ENCODE measurements at places on chromosomes 5 and 9.

DNA sequence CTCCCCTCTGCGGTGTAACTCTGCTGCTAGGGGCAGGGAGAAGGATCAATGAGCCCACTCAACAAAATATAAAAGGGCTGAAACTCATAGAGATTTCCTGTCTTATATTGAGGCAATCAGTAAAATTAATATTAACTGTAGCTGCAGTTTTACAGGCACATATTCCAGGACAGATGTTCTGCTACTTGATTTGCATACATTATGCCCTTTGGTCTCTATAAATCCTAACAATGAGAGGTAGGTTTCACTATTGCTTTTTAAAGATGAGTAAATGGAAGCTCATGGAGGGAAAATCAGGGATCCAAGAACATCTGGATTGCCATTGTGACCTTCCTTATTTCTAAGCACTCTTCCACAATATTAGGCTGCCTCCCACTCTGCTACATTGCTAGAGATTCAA is 23.5 kb upstream of the TRIM32 start:
- no peak for DNase-seq

DNA sequence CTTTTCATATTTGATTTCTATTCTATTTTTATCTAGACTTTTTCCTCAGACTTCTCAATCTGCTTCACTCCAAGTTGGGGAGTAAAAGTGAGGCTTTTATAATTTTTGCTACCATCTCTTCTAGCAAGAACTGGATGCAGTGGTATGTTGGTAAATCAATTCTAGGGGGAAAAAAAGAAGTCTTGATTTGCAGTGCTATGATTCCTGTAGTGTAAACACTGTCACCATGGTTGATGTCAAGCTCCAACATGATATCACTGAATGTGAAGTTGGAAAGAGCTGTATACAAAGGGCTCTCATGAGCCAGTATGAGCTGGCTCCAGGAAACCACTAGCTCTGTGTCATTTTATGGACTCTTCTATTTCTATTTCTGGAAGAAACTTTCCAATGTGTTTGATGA is 439.2 kb downstream of the NTRK2 start:
- DNase-seq: no peak

DNA sequence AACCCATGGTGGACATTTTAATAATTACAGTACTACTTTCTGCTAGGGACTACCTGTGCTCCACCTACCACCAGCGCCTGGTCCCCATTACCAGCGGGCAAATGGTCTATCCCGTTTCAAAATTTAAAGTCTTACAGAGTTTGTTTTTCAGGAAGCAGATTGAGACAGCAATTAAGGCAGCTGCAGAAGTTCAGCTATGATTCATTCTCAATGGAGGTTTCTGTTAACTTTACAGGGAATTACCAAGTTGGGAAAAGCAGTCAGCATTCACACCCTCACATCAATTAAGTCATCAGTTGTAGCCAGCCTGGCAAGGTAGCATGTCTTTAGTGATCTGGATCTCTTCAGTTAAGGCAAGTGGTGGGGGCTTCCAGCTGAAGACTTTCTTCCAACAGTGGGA is 410.6 kb upstream of the DAB2 start:
- no peak for DNase-seq

- no peak for DNase-seq
These were observed 51.2 kb upstream of the TNFAIP8 start for GRCh38 chr5:119304439-119305211.

GRCh38 chr5:10261065-10261464 is 11.0 kb downstream of the CCT5 start:
- no peak for DNase-seq

- no peak for DNase-seq
These were observed 281.6 kb downstream of the PBX3 start for GRCh38 chr9:126028746-126029145.

GRCh38 chr5:180799194-180799593 is 3.4 kb downstream of the MGAT1 start:
- no peak for DNase-seq

DNA sequence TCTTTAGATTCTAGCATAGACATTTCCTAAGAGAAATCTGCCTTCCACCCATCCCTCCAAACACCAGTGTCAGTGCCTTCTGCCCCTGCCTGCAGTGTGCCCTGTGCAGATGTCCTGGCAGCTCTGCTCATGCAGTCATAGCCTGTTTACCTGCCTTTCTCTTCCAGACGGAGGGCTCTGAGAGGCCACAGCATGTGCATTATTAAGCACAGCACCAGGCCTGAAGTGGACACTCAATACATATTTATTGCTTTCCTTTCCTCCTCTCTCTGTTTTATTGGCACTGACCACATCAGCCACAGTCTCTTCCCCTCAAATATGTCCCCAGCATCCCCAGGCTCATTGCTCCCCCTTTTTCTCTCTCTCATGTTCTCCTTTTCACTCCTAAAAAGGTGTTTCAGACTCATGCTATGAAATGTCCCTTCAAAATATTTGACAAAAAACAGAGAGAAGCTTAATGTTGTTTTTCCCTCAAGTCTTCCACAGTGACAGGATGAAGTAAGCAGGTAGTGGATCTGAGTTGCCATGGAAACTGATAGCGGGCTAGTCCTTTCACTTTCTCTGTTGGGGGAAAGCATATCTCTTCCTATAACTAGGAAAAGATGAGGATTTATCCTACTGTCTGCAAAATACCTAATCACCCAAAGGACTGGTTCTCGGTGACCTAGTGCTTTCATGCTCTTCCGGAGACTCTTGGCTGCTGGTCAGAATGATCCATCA is 100.9 kb downstream of the ATP10B start:
- no peak for DNase-seq

GRCh38 chr5:142777850-142778249 is 7.7 kb downstream of the ARHGAP26 start:
- DNase-seq: no peak

DNA sequence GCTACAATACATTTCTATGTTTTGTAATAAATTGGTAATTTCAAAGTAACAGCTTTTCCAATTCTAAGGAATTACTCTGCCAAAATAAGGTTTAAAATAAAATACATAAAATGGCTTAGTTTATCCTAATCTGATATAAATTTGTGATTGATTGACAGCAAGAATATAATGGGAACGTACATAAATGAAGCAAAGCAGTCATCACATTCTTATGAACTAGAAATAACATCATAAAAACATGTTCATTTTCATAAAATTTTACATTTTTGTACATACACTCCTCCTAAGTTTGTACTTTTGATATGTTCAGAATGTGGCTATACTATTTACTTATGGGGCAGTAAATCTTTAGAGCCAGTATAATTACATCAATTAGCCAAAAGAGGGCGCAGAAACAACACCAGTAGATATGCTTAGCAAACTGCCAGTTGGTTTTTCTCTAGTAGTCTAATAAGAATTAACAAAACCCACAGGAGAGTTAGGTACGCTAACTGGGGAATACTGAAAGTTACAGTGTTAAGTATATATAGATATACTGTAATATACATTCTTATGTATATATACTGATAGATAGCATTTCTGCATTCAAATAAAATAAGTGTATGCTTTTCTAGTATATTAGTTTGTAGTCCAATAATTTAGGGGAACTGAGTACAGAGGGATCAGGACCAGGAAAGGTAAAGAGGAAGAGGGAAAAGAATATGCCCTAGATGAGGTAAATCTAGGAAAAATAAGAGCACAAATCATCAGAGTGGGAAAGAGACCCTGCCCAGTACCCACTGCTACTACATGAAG is 76.8 kb downstream of the ZDHHC21 start:
- no peak for DNase-seq

DNA sequence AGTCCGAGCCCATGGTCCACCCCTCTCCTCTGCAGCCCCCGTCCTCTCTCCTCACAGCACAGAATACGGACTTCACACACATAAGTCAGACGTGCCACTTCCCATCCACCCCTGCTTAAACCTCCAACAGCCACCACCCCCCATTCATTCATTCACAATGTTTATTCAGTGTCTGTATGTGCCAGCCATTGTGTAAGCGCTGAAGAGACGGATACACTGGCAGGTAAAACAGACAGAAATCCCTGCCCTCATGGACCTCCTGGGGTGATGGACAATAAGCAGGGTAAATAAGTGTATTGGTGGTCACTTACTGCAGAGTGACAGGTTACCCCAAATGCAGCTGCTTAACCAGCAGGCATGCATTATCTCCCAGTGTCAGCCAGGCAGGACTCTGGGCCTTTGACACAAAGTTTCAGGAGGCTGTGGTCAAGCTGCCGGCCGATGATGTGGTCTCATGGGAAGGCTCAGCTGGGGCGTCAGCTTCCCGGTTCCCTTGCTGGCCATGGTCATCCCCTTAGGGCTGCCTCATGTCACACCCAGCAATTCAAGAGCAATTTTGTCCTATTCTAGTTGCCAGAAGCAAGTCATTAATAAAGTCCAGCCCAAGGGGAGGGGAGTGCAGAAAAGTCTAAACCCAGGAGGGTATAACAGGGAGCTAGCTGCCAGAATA is 1.8 kb upstream of the PAXX start:
- DNase-seq: no peak

DNA sequence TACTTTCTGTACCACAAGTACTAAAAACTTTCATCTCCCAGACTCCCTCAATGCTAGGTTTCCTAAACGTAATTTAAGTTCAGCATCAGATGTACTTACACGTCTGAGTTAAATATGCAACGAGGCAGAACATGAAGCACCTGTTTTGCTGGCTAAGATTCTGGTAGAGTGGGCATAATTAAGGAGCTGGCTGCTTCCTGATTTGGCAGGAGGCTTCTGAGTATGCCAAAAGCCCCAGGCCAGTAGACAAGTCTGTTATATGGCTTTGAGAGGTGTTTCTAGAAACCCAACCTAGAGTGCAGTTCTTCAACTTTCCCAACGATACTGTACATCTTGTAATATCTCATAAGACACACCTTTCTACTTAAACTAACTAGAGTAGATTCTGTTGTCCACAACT is 13.6 kb downstream of the TICAM2 start:
- DNase-seq: no peak

GRCh38 chr5:170416526-170416925 is 27.4 kb upstream of the KCNMB1 start:
- no peak for DNase-seq

DNA sequence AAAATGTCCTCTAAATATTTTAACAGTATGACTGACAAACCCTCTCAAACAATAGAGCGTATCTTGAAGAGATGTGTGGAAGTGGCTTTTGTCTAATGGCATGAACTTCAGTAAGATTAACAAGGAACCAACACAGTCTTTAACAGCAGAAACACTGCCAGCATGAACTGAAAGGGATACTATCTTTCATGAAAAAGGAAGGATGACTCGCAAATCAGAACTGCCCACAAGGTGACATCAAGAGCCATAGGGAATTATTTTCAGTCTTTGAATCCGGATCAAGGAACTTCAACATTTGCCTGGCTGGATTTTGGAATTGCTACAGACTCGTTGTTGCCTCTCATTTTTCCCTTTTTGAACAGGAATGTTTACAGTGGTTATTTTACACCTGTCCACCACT is 5.1 kb upstream of the HEXB start:
- no peak for DNase-seq

- no peak for DNase-seq
These were observed 30.5 kb downstream of the CNTFR start for GRCh38 chr9:34558919-34559623.

DNA sequence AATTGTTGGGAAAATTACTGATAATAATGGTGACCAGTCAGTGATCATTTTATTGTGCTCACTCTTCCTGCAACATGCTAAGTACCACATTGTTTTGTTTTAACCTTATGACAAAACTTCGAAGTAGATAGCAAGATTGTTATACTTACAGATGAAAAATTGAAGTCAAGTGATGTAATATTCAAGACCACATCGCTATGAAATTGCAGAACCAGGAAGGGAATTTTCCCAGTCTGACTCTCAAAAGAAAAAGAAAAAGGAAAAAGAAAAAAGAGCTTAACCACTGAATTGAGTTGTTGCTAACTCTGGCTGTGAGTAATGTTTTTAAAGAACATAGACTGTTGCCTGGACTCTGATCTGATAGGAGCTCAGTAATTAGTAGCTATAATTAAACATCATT is 170.6 kb upstream of the HAPLN1 start:
- no peak for DNase-seq

GRCh38 chr5:156802501-156802900 is 47.6 kb upstream of the PPP1R2B start:
- no peak for DNase-seq
